ENCODE measurements at places on chromosomes 12 and 14.
A peak's percentile ranks its signal among the peaks of the same experiment; 100 is the strongest.

GRCh38 chr12:12088147-12088546, 17.4 kb downstream of the BCL2L14 start:
- no peak for DNase-seq

GRCh38 chr12:12548713-12549112, 13.9 kb downstream of the DUSP16 start:
- no peak for DNase-seq

DNA sequence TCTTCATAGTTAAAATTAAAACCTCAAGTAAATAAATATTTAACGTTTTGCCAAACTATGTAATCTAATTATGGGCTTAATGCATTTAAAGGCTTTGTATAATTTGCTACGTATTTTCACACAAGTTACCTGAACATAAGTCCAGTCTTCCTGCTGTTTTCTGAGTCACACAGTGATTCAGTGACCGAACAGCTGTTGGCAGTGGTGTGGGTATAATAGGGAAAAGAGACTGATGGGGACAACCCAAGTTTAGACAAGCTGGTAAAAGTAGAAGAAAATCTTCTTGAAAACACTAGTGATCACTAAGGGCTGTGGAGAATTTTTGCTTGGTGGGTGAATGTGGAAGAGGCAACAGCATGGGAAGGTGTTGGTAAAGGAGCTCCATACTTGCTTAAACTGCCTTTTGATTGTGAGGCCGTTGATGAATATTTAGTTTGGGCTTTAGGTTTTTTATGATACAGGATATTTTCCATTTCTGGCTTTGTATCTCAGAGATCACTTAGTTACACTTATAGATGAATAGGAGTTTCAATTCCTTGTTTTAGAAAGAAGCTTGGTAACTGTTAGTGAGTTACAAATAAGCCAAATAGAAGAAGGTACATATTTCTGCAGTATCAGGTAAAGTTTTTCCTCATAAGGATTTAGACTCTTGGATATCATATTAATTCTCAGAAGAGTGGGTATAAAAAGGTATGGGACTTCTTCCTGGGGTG, 23.9 kb downstream of the LRRK2 start:
- no peak for DNase-seq

- no peak for DNase-seq
Observed at GRCh38 chr12:122029620-122030423, 8.1 kb downstream of the BCL7A start.

DNA sequence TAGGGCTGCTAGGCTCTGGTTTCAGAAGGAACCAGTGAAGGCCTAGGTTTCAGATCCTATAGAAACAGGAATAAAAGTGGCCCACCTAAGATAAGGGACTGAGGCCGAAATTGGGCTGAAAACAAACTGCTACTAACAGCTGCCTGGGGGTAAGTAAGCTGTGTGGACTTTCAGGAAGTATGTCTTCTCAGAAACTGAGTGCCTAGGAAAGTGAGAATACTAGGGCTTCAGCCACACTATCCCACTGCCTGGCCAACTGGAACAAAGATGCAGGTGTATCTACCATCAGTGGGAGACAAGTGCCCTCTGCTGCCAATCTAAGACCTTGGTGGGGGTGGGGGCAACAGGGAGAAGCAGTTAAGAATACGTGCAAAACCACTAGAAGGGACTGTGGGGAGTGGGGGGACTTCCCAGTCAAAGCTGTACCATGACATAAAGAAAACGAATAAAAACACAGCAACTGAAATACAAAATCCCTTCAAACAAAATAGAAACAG, 82.5 kb downstream of the MED13L start:
- no peak for DNase-seq

- no peak for DNase-seq
Observed at GRCh38 chr12:48142818-48143674, 14.3 kb downstream of the ASB8 start.

DNA sequence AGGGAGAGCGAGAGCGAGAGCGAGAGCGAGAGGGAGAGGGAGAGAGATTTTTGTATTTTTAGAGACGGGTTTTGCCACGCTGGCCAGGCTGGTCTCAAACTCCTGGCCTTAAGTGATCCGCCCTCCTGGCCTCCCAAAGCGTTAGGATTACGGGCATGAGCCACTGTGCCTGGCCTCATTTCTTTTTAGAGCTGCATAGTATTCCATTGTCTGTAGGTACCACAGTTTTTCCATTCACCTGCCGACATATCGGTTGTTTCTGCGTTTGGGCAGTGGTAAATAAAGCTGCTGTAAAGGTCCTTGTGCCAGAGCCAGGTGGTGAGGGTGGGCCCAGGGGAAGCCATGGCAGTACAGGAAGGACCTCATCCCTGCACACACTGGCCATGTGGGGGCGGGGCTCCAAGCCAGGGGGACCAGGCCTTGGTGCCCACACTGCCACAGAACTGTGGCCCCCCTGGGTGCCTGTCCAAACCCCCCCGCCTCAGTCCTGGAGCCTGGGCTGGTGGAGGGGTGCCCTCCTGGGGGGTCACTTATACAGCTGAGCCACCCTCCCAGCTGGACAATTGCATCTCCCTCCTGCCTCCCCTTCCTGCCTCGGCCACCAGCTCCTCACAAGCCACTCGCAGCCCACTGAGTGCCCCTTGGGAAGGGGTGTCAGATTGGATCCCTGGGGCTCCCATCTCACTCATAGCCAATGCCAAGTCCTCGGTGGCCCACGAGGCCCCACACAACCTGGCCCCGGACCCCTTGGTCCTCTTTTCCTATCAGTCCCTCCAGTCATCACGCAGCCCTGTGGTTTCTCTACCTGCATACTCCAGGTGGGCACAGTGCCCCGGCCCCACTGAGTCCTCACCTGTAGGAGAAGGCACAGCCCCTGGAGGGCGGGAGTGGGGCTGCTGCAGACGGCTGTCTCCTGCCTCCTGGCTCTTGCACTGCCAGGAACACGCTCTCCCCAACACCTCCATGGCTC, 1.7 kb upstream of the PUS1 start:
- no peak for DNase-seq

DNA sequence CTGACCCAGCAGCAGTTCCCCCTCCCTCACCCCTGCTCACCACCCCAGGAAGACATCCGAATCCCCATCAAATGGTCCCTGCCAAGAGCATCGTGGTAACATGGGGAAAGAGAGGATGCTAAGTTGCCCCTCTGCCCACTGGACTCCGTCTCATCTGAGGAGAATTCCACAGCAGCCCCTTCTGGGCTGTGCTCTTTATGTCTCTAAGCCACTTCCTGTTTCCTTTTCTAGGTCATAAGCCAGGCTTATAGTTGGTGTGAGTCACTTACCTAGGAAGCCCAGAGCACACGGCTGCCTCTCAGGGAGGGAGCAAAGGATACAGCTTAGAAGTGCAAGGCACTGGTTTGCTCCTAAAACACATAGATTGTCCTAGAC, 76.0 kb downstream of the VCPKMT start:
- no peak for DNase-seq

GRCh38 chr12:105336411-105336810, 5.9 kb downstream of the C12orf75 start:
- DNase-seq, result no peak

DNA sequence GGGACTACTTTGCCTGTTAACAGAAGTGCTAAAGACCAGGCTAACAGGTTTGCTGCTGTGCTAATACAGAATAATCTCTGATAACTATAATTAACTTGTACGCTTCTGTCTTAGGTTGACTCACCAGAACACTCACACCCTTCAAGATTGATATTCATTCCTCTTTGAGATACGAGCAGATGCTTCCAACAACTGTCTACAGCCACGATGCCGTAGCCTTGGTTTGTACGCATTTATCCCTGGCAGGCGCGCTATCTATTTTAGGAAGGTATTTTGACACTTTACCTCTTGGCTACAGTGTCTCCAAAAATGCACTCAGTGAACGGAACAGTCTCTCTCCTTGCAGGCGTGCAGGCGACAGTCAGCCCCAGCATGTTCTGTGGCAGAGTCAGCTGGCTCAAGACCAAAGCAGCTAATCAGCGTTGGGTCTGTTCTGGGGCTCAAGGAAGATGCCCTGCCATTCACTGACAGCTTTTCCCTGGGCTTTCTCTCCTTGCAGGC, 146.4 kb upstream of the PRICKLE1 start:
- no peak for DNase-seq

DNA sequence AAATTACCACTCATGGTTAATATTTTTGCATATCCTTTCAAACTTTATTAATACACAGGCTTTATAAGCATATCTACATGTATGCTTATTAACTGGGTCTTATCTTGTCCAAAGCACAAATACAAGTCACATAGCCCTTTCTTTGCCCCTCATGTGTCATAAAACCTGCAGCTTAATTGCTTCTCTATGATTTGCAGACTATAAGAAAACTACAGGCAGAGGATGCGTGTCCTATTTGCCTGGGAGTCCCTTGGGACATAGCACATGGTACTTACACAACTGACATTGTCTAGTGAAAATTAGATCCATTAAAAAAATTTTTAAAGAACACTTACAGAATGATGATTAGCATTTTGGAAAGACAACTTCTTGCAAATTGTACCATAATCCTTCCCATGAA, 190.5 kb upstream of the PLEKHA5 start:
- DNase-seq, result no peak

DNA sequence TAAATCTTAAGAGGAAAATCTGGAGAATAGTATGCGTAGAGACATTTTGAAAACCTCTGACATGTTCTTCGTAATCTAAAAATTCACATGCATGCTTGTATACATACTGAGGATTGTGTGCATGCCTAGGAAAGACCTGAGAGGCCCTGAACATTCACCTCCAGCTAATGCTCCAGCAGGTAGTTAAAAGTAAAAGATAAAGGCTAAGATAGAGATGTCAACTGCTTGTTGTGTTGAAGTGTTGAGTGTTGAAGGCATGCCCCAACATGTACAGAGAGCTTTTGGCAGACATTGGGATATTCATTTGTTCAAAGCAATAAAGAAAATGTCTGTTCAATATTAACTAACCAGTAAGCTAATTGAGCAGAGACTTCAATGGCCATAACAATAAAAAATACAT, 118.6 kb upstream of the SYT1 start:
- DNase-seq, result no peak

DNA sequence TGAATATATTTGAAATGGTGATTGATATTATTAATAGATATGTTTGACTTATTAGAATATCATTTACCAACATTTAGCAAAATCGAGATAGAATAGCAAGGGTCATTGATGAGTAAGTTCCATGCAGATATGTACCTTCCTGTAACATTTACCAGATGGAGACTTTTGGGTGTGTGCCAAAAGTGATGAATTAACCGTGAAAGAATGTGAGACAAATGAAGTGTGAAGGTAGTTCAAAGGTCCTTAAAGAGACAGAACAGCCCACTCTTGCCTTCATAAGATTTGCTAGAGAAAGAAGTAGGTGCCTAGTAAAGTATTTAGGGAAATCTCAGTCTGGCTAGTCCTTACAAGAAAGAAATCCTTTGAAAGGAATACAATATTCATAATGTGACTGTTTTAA, 45.5 kb downstream of the FGD4 start:
- DNase-seq, result peak; percentile 37

DNA sequence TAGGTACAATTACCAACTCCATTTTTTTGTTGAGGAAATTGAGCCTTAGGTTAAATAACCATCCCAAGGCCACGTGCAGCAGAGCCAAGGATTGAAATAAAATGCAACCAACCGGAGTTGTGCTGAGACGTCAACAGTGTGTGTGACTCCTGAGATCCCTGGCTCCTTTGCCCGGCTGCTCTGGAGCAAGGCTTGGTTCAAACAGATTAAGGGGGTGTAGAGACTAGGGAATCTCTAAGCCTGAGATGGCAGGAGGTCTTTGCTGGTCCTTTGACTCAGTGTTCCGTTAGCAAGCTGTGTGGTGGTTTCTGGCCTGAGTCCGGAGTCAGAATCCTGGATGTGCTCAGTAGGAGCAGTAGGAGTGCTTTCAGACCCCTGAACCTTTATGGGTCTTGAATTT, 1.4 kb upstream of the SLC8A3 start:
- no peak for DNase-seq

DNA sequence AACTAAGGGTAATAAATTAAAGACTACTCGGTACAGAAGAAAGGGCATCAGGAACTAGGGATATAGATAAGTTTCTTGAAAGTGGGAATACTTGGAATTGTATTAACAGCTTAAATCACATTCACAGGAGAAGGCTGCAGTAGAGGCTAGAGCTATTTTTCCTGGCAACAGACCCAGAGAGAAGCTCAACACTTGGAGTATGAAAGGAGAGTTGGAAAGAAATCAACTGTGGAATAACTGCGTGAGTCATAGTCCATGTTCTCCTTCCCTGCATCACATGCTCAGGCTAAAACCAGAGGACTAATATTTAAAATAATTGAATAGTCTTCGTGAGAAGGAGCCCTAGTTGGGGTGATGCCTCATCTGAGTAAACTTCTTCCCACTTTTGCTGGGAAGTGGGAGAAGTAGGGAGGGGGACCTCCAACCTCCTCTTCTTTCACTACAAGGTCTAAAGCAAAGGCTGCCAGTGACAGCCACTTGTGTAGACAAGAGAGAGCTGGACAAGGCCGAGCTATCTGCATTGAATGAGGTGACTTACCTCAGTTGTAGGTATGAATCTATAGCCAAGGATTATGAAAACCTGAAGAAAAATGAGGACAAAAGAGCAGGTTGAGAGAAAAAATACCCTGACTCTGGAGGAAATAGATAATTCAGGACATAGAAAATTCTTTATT, 32.7 kb downstream of the DYRK2 start:
- peak; percentile 94 for DNase-seq

- no peak for DNase-seq
Observed at GRCh38 chr12:50061946-50062686, 4.7 kb downstream of the ASIC1 start.

- no peak for DNase-seq
Observed at GRCh38 chr12:1844223-1844622, 23.9 kb downstream of the LRTM2 start.

- DNase-seq, result no peak
Observed at GRCh38 chr14:92930737-92931602, 8.0 kb downstream of the CHGA start.

GRCh38 chr12:75908961-75909605, 122.5 kb downstream of the PHLDA1 start:
- DNase-seq, result peak; percentile 72

DNA sequence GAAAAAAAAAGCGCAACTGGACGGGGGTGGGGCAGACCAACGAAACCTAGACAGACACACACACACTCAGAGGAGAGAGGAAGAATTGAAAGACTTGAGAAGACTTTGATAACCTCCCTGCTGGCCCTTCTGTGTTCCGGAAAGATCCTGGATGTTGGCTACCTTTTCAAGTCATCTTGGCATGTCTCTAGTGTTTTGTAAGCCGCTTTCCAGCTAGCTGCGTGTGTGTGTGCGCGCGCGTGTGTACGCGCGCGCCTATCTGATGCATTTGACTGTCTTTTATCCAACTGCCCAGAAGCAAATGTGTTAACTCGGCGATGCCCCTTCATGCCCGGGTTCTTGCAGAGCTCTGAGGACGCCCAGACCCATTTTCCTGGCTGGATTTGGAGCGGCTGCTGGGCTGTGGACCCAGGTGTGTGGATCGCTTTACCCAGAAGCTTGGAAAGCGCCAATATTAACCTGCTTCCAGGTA, 664 bp downstream of the LRFN5 start:
- DNase-seq, result no peak
